ENCODE measurements at places on chromosomes 13 and 19.

- no peak for DNase-seq
Measured at GRCh38 chr13:99357131-99357596, 50.0 kb upstream of the GPR183 start.

- DNase-seq, result no peak
Measured at GRCh38 chr13:95023405-95023804, 277.8 kb downstream of the ABCC4 start.

DNA sequence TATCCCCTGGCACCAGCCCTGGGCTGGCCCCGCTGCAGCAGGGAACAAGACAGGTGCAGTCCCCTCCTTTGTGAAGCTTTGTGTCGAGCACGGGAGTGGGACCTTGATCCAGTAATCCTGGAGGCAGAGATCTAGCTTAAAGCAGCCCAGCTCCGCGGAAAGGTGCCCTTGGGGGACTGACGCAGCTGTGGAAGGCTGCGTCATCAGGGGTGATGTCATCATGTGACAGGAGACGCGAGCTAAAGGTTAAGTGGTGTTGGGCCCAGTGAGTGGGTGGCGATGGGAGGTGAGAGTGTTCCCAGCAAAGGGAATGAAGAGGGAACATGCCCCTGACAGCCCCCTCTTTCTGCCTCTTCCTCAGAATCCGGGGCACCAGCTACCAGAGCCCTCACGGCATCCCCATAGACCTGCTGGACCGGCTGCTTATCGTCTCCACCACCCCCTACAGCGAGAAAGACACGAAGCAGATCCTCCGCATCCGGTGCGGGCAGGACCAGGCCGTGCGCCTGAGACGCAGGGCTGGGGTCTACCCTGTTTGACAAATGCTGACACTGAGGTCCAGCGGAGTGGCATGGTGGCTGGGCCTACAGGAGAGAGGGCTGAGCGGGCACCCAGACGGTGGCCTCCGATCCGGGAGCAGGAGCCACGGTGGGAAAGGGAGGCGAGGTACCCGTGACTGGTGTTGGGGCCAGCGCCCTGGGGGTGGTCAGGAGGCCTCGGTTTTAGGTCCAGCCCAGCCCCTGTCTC lies 2.6 kb downstream of the LHB start:
- no peak for DNase-seq

DNA sequence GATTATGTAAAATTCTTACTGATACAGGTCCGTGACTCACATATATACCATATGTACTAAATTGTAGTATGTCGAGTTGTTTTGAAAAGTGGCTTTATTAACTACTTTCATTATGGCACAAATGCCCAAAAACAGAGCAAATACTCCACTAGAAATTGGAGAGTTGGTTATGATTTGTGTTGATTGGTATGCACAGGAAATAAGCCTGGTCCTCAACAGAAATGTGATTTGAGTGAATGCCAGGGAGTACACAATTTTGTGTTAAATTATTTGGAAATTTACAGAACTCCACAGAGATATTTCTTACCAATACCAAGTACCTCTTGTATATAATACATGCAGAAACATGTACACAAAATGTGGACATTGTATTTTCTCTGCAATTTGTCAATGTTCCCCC lies 676.7 kb downstream of the PCDH9 start:
- no peak for DNase-seq

GRCh38 chr19:55391191-55391670 lies 5.5 kb downstream of the RPL28 start:
- no peak for DNase-seq

GRCh38 chr13:73244467-73244866 lies 185.7 kb downstream of the KLF5 start:
- no peak for DNase-seq

DNA sequence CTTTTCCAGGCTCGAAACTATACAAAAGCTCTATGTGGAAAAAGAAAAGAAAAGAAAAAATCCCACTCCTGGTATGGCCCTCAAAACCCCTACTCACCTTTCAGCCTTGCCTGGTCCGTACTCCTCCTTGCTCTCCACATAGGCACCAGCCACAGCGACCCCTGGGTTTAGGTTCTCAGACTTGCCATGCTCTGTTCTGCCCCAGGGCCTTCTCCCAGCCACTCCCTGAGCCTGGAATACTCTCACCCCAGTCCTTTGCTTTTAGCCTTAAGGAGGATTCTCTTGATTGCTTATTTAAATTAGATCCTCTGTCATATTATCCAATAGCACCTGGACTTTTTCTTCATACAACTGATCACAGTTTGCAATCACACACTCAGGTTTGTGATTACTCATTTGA lies 522.5 kb downstream of the DIAPH3 start:
- DNase-seq, result no peak

GRCh38 chr13:110187641-110188161 lies 119.3 kb downstream of the COL4A1 start:
- DNase-seq, result no peak

- no peak for DNase-seq
Measured at GRCh38 chr13:97471711-97472110, 37.7 kb downstream of the RAP2A start.

DNA sequence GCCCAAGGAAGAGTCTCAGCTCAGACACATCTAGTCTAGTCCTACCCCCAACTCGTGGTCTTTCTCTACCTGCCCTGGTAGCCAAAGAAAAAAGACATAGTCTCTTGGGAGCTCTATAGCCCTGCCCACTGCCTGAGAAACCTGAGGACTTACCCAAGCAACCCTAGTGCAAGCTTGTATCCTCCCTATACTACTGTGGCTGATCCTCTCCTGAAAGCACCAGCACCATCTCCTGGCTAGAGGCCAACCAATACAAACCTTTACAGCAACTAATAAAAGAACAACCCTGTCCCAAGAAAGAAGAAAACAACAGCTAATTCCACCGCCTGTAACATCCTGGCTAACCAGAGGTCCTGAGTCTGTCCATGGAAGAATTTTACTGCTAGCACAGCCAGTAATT lies 532.4 kb downstream of the SLITRK6 start:
- DNase-seq, result no peak

GRCh38 chr13:65378484-65378883 lies 1851.7 kb downstream of the PCDH9 start:
- DNase-seq, result no peak

GRCh38 chr13:102142473-102142826 lies 259.4 kb downstream of the FGF14 start:
- no peak for DNase-seq

DNA sequence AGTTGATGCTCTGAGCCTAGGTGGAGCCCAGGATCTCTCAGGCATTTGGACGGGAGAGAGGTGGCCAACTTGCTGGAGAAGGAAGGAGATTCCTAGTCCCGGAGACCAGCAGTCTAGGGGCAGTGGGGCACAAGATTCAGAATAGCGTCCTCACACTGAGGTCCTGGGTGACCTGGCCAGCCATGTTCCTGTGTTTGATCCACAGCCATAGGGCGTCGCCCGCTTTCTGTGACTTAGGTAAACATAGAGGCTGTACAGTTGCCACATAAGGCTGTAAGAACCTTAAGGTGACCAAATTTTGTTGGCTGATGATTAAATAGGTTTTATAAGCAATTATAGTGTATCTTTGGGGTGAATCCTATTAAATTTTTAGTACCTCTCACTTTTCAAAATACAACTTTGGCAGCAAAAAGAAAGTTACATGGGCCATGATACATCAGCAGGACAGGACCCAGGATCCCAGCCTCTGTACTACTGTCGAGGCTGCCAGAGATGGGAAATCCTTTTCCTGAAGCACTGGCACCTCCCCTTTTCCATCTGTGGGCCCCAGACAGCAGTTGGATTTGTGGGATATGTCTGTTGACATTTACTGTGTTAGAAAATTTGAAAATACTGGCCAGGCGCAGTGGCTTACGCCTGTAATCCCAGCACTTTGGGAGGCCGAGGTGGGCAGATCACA lies 37.5 kb downstream of the TSSK6 start:
- DNase-seq, result no peak

DNA sequence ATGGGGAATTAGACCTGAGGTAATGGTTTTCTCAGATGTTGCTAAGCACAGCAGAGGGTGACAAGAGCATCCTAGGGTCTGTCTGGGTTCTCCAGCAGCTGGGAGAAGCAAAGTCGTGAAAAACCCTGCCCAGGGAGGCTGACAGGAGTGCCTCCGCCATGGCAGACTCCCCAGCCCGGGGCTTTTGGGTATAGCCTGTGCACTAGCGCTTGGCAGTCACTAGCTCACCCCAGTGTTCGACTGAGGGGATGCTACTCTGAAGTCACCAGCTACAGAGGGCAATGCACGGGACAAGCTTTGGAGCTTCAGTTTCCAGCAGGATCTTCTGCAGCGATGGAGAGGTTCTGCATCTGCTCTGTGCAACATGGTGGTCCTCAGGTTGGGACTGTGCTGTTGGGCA lies 87.5 kb downstream of the ING1 start:
- no peak for DNase-seq

DNA sequence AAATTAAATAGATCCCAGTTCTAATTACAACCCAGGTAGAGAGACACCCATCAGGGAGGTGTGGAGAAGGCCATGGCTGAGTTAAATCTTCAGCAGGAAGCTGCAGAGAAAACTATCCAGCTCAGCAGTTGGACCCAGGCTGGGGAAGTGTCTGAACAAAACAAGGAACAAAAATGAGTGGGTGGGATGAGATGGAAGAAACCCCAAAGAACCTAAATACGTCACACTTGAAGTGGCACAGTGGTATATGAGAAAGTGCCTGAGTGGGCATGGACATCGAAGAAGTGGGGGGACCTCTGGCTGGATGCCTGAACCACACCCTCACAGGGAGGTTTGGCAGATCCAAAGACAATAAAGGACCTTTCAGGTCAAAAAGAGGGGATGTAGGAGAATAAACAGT lies 3.5 kb upstream of the EPHX3 start:
- no peak for DNase-seq

DNA sequence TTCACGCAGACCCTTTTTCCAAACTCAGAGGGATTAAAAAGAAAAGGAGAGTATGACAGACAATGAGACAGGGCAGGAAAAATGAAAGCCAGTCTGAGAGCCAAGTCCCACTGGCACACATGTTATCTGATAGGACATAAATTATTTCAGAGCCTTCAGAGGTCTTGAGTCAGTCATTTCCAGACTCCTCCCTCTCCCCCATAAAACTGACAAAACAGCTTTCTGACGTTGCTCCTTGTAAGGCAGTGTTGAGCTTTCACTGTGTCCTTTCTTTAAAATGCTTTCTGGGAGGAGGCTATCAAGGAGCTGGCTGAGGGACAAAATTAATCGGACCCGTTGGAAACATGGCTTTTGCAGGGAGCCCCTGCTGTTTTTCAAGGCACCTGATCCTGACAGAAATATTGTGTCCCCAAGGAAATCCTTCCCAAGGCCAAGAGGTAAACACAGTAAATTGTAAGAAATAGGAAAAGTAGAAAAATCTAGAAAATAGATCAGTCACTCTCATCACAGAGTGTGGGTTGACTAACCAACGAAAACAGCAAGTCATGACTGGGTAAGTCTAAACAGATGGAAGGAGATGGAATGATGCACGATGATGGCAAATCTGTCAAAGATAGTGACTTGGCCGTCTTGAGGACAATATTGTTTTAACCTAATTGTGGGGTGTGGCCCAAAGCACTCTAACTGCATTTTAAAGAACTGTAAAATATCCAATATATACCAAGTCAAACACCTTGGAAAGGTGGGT lies 89.7 kb downstream of the DCT start:
- no peak for DNase-seq

GRCh38 chr13:98564204-98564603 lies 12.7 kb downstream of the STK24 start:
- DNase-seq, result no peak

DNA sequence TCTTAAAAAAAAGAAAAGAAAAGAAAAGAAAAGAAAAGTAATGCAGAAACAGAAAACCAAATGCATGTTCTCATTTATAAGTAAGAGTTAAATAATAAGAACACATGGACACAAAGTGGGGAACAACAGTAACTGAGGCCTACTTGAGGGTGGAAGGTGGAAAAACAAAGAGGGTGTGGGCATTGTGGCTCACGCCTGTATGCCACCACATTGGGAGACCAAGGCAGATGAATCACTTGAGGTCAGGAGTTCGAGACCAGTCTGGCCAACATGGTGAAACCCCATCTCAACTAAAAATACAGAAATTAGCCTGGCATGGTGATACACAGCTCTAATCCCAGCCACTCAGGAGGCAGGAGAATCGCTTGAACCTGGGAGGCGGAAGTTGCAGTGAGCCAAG lies 8.1 kb downstream of the ZNF708 start:
- no peak for DNase-seq

- DNase-seq, result no peak
Measured at GRCh38 chr19:5006201-5006600, 37.3 kb downstream of the KDM4B start.

- DNase-seq, result no peak
Measured at GRCh38 chr13:47646298-47646697, 354.8 kb downstream of the SUCLA2 start.

DNA sequence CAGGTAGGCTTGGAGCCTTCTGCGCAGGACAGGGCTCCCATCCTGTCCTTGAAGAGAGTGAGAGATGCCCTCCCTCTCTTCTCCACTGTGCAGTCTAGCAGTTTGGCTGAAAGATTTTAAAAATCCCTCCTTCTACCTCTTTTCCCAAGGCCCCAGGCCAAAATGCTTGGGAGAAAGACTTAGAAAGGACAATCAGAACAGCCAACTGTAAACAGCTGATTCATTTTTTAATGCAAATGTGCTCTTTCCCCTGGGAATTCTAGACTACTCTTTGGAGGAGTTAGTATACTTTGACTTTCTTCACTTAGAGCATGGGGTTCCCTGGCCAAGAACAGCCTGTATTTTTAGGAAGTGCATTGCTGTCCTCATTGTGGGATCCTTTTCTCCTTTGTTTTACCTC lies 398.9 kb downstream of the GPC6 start:
- DNase-seq, result no peak

DNA sequence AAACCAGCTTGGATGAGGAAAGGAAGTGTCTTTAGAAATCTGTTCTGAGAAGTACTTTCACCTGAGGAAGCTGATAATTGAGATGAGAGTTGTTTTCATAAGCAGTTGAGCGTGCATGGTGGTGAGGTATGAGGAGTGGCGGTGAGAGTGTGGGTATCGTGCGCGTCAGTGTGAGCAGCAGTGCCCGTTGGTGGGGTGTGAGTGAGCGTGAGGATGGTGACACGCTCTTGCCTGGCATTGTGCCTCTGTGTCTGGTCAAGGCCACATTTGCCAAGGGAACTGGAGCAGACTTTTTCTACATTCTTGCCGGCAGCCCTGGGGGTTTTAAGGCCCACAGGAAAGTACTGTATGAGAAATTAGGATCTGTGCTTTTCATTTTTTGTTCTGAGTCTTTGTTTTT lies 36.5 kb upstream of the TEX29 start:
- DNase-seq, result no peak
